Stimulated activated CD4-positive, alpha-beta T cell treated with anti-CD3 and anti-CD28 coated beads, Interleukin-12 subunit alpha, Interleukin-12 subunit beta, amount 100 ng/mL, for 24 hours (primary cell): ENCODE measurements at places on chromosomes 6 and 20.

GRCh38 chr20:12354725-12355124 is 437.0 kb downstream of the BTBD3 start:
- no peak for DNase-seq

DNA sequence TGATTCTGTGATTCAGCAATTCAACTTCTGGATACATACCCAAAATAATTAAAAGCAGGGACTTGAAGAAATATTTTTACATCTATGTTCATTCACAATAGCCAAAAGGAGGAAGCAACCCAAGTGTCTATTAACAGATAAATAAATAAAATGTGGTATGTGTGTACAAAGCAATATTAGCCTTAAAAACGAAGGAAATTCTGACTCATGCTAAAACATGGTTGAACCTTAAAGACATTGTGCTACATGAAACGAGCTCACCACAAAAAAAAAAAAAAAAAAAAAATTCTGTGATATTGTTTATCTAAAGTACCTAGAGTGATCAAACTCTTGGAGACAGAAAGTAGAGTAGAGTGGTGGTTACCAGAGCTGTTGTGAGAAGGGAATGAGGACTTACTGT is 54.8 kb upstream of the TFAP2D start:
- DNase-seq: no peak

DNA sequence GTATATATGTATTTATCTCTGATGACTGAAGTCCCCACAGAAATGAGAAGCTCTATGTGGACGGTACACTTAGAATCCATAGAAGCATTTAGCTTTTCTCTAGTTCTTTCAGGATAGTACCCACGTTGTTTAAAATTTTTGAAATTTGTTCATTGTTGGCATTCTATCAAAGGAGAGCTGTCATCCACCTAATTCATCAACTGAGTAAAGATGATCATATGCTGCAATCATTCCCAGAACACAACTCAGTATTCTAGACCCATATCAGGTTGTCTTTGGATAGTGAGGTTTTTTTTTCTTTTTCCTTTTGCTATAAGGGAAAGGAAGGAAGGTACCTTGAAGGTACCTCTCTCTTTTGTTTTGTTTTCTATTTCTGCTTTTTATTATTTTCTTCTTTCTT is 9.3 kb downstream of the SERAC1 start:
- DNase-seq: no peak

- DNase-seq: no peak
Measured at GRCh38 chr6:19181211-19181610, 656.0 kb upstream of the ID4 start.

DNA sequence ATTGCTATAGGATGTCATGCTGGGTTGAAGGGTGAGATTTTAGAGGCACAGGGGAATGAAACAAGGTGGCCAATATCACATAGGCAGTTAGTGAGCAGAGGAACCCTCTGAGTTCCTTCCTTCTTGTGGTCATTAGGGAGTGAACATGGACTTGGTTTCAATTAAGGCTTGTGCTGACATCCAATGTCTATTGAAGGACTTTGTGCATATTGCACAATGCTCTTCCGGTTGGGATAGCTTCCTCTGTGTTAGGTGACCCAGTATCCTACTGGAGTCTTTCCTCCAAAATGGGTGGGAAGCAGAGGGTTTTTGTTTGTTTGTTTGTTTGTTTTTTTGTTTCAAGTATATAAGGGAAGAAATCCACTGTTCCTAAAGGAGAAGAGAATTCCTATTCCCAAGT is 98.5 kb downstream of the HDGFL1 start:
- no peak for DNase-seq

GRCh38 chr6:101760843-101761621 is 367.5 kb downstream of the GRIK2 start:
- DNase-seq: no peak

DNA sequence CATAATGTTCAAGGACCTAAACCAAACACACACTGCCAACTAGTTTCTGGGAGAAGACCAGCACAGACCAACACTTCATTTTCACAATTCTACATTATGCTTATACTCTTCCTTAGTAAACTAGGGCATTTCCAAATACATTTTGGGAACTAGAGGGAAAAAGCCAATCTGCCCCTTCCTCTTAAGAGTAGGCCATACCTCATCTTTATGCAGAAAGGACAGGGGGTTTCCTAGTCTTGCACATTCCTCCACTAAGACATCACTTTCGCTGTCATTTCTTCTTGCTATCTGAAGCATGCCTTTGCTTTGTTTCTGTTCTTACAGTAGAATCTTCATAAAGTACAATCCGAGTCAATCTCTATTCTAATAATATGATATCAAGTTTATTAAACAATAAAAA is 105.7 kb downstream of the SMLR1 start:
- DNase-seq: no peak

DNA sequence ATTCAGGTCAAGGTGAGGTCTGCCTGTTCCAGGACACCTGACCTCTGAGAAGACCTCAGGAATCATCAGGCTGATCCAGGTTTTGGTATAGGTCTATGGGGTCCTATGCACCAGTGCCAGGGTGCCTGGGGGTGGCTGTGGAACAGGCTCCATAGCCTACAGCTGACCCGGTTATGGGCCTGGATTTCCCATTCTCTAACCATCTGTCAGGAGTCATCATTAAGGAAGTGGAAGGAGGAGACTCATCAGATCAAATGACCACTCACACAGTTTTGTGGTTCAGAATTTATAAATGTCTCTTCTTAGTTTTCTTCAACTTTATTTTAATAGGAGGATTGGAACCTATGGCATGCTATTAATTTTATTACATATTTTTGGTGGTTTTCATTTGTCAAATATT is 14.8 kb downstream of the PLA2G7 start:
- DNase-seq: no peak

DNA sequence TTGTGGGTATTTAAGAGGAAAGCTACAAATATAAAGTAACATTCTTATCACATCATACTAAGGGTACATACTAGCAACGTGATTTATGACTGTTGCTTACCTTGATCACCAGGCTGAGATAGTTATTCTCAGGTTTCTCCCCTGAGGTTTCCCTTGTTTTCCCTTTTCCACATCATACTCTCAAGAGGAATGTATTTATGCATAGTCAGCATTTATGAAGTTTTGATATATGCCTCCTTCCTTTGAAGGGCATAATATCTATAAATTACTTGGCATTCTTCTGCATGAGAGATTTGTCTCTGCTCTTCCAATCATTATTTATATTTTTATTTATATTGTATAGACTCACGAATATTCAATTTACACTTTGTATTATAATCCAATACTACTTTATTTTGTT is 726.7 kb upstream of the ADGRB3 start:
- no peak for DNase-seq

DNA sequence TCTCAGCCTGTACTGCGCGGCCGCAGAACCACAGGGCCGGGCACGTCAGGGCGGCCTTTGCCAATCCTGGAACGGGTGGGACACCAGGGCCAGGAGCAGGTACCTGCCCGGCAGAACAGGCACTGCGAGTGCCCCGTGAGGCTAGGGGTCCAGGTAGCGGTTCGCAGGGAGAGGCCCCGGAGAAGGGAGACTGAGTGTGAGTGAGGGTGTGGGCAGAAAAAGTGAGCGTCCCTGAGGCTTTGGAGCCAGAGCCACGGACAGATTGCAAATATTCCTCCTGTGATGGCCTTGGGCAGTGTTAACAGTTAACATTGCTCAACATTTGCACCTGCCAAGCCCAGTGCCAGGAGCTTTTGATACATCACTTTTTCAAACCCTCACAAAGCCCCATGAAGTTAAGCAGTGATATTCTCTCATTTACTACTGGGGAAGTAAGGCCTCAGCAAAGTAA is 491 bp downstream of the GNMT start:
- DNase-seq: no peak

- DNase-seq: no peak
Measured at GRCh38 chr6:156776470-156776839, 723 bp upstream of the ARID1B start.

GRCh38 chr6:52612336-52613054 is 35.6 kb upstream of the TRAM2 start:
- no peak for DNase-seq

GRCh38 chr20:41686961-41687360 is 68.8 kb upstream of the CHD6 start:
- DNase-seq: no peak

- DNase-seq: no peak
Measured at GRCh38 chr6:1593958-1594314, 15.8 kb upstream of the FOXC1 start.

DNA sequence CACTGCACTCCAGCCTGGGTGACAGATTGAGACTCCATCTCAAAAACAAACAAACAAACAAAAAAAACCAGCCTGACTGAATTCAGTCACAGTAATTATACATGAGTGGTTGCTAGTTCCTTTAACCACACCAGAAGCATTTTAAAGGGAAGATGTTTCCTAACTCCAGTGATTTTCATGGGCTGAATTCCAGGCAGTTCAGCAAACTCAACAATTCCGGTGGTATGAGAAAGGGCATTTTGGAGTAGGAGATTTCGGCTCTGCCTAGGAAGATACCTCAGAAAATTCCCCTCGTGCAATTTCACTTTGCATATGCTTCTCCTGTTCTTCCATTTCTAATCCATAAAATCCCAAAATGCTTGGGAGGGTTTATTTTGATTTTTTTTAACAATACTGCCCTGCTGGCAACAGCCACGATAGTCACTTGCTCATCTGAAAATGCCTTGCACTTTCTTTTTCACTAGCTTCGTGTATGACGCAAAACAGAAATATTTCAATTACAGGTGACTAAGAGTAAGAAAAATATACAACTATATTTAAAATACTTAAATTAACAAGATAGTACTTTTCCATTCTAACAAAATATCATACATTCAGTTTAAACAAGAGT is 48.3 kb upstream of the IPCEF1 start:
- DNase-seq: no peak

GRCh38 chr6:137685798-137686375 is 181.2 kb upstream of the TNFAIP3 start:
- DNase-seq: no peak

- DNase-seq: no peak
Measured at GRCh38 chr6:118652051-118652615, 742 bp upstream of the CEP85L start.

DNA sequence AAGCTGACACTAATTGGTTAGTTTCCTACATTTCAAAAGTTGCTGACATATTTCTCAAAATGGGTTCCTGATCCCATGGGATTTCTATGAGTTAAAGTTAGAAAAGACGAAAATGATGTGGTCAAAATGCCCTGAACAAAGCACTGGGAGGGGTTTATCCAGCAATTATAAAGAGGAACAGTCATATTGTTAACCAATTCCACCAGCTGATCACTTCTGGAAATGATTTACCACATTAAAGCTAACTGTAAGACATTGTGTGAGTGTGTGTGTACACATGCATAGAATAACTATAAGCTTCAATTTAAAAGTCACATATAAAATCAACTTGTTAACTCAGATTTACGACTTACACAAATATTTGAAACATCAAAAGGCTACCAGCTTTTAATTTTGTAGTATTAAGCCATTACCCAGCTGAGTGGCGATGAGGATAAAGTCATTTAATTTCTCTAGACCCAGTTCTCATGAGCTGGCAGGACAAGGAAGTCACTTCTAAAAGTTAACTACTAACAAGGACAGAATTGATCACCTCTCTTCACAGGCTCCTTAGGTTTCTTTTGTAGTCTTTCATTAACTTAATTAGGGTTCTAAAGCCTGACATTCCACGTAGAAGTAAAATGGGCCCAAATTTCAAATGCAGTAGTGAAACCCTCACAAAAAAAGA is 40.4 kb downstream of the MAN1A1 start:
- no peak for DNase-seq

- DNase-seq: no peak
Measured at GRCh38 chr20:36479938-36480337, 61.4 kb upstream of the MYL9 start.

DNA sequence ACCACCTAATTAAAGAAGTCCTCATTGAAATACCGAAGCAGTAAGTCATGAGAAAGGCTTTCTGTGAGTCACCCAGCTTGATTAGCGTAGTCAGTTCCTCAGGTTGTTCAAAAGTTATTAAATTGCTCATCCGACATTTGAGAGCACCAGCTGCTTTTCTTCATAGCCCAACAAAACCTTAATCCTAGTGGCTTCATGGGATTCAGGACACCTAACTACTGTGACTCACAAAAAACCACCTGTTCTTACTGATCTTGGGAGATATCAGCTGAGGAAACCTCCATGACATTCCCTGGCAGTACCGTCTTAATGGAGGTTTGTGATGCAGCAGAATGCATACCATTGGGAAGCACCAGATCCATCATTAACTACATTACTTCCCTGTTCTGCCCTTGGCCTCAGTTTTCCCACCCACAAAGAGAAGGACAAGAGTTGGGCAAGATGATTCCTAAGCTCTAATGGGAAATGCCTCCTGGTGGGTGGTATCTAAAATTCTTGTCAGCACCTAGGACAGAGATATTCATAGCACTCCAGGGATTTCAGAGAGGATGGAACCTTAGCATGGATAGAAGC is 103.8 kb downstream of the KHDC1L start:
- no peak for DNase-seq

DNA sequence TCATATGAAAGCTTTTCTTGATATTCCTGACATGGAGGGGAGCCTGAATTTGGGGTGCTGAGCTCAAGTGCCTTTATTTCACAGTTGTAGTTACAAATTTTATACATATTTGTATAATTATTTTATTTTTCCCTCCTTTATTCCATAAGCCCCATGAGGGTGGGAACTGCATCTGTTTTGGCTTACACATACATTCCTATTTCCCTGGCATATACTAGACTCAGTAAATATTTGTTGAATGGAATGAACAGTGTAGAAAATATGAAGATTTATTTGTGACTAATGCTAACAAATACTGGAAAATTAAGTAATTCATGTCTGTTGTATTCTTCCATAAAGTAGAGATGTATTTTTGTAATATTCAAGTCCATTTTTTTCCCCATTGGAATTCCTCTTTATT is 127.1 kb downstream of the MYO6 start:
- DNase-seq: no peak

DNA sequence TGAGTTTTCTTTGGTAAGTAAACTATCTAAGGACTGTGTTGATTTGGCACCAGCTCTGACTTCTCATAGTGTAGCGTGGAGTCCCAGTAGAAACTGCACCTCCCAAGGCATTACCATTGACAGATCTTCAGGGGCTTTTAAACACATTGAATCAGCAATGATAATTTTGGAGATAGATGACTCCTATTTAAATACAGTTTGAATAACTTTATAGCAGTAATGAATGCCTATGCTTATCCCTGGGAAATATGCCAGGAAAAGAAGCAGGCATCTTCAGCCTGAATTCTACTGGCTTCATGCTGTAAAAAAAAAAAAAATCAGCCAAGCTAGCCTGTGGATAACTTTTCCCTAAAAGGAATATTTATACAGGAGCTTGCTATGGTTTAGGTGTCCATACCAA is 895.9 kb downstream of the EYS start:
- no peak for DNase-seq

GRCh38 chr20:22368235-22368634 is 216.1 kb downstream of the FOXA2 start:
- no peak for DNase-seq

GRCh38 chr6:140401761-140402160 is 1027.3 kb upstream of the CITED2 start:
- DNase-seq: no peak

- DNase-seq: no peak
Measured at GRCh38 chr20:5996765-5997164, 46.3 kb downstream of the MCM8 start.

- no peak for DNase-seq
Measured at GRCh38 chr20:58040447-58041290, 187.8 kb downstream of the ANKRD60 start.

GRCh38 chr6:27148404-27148795 is 99.1 kb upstream of the PRSS16 start:
- DNase-seq: no peak

GRCh38 chr20:36775196-36775595 is 1.6 kb upstream of the DSN1 start:
- DNase-seq: no peak

- DNase-seq: no peak
Measured at GRCh38 chr20:45097485-45098102, 3.3 kb downstream of the KCNS1 start.
